NCI-H2171 treated with DMSO at 0.1 percent for 48 hours (cell line): ENCODE measurements at places on chromosomes 6 and 20.
A peak's percentile ranks its signal among the peaks of the same experiment; 100 is the strongest.

GRCh38 chr6:15626878-15627674 lies 35.8 kb downstream of the DTNBP1 start:
- no peak for DNase-seq

- DNase-seq, result no peak
Measured at GRCh38 chr6:72811971-72812421, 190.1 kb downstream of the KCNQ5 start.

DNA sequence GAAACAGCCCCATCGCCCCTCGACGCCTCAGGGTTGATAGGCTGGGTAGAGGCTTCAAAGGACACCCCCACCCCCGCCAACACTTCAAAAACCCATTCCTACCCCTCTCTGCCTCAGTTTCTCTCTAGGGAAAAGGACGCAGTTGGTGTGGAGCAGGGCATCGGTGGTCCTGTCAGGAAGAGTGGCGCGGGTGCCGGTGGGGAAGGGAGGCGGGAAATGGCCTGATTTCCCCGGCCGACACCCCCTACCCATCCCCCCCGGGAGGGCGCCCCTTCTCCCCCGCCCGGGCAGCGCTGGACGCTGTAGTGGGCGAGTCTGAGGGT lies 367 bp downstream of the NRSN2 start:
- DNase-seq, result peak; percentile 47

DNA sequence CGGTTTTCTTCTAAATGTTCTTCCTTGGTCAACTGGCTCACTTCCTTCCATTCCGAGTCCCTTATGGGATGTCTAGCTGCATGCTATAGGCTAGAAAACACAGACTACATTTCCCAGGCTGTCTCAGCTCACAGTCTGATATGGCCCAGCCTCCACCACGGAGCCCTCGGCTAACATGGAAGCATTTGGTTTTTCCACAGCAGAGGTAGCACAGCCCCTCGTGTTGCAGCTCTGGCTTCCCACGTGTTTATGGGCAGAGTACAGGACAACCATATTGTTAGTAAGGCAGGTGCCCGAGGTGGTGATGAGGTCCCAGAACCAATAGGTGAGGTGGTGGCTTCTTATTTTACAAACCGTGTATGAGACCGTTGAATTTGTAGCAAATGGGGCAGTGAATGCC lies 8.7 kb downstream of the GPLD1 start:
- DNase-seq, result no peak

DNA sequence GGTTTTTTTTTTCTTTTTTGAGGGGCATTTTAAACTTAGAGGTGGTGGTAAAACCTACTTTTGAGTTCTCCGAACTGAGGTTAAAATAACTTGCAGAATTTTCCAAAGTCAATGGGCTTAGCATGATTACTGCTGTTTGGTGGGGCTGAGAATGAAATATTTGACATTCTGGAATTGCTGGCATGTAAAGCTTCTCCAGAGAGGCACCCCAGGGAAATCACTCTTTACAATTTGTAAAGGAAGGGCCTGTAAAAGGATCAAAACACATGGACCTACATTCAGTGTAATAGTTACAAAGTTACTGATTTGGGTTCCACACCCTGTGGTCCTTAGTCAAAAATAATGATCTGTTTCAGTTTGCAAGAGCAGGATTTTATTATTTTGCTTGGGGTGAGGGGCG lies 5.5 kb downstream of the FAM217B start:
- no peak for DNase-seq

GRCh38 chr20:25496968-25497401 lies 88.3 kb downstream of the NINL start:
- no peak for DNase-seq

DNA sequence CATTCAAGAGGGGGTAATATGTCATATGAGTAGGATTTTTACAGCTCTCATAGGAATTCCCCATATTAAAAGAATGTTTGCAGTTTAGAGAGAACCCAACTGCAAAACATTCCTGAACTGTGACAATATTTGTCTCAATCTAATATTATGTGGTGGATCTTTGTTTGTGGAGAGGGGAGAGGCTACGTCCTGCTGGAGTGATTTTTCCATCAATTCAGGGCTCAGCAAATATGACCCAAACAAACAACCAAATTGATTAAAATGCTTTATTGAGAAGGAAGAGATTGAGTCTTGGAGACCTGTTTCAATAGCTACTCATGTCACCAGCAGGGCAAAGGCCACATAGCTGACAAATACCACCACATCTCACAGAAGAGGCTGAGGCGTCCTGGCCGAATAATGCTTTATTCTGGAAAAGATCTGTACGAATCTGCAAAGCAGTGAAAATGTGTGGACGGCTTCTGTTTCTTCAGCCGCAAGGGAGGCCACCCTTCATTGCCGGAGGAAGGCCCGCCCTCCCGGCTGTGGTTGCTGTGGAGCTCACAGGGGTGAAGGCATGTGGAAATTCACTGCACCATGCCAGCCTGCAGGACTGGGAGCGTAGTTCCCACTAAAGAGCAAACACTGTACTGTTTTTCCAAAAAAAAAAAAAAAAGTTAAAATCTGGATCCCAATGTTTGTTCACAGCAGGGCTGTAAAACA lies 89.7 kb upstream of the QKI start:
- DNase-seq, result no peak

DNA sequence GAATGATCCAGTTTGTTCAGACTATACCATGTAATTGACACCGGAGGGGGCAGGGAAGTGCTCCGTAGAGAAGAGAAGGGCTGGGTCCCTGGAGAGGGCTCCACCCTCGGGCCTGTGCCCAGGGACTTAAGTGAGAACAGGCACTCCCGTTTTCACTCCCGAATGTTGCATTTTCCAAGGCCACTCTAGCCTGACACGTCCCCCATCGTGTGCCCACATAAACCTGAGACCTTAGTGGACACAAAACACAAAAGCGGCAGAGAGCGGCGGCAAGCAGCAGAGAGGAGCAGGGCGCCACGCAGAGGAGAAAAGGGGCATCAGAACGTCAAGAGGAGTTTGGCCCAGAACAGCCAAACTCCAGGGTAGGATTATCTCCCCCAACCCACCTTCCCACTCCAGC lies 1405.1 kb downstream of the GRIK2 start:
- DNase-seq, result peak; percentile 43

- no peak for DNase-seq
Measured at GRCh38 chr6:157711060-157711459, 112.0 kb upstream of the SNX9 start.

- DNase-seq, result no peak
Measured at GRCh38 chr20:60469829-60470228, 511.6 kb downstream of the CDH26 start.

- DNase-seq, result no peak
Measured at GRCh38 chr6:15259766-15260098, 13.9 kb downstream of the JARID2 start.

GRCh38 chr6:11760015-11760473 lies 18.6 kb downstream of the ADTRP start:
- DNase-seq, result no peak

DNA sequence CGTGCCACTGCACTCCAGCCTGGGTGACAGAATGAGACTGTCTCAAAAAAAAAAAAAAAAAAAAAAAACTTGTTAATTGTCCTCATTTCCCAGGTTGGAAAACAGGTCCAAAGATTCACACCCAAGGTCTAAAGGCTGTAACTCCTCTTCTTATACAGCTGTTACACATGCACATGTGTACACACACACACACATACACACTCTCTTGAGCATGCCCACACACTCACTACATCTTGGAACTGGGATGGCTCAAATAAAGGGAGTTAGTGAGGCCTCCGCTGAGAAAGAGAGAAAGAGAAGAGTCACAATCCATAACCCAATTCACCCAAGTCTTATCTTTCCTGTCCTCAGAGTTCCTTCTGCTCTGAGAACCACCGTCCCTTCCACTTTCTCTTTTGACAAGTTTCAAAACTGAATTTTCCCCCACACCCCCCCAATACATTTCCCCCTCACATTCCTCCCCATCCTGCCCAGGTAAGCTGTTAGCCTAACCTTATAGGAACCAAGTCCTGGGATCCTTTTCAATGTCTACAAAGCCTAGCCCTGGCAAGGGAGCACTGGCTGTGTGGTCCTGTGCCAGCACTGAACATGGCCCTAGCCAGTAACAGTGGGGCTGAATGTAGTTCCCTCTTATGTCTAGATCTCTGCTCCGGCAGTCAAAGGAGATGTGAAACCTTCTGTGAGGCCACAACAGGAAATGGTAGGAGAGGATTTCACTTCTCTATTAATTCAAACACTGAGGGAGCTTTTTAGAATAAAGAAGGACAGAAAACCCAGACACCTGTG lies 3.2 kb upstream of the HLA-DMB start:
- DNase-seq, result no peak
